Astrocyte (in vitro differentiated cells and primary cell): ENCODE measurements at places on chromosomes 1 and 21.
A peak's percentile ranks its signal among the peaks of the same experiment; 100 is the strongest.

DNA sequence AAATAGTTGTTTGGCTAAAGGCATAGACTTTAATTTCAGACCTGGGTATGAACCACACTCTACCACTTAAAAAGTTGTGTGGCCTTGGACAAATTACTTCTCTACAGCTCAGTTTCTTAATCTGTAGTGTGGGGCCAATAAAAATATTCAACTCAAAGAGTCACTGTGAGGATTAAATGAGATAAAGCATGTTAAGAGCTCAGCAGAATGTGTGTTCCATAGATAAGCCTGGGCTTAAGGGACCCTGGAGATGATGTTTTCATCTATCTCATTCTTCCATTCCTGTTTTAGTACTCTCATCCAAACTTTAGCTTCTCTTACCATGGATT, 17.7 kb downstream of the S100A10 start:
- no peak for DNase-seq

DNA sequence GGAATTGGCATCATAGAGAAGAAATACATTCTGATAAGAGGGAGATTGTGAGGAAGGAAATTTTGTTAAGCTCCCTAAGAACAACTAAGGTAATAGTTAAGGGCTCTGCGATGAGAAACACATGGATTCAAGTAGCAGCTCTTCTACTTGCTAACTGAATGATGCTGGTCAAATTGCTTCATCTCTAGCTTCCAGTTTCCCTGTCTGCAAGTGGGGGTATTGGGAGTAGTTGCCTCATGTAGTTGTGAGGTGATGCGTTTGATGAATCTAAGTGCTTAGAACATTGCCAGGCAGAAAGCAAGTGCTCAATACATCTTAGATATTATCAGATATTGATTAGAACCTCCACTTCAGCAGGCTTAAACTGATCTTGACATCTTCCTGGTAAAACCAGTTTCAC, 84.8 kb downstream of the CD58 start:
- no peak for DNase-seq

DNA sequence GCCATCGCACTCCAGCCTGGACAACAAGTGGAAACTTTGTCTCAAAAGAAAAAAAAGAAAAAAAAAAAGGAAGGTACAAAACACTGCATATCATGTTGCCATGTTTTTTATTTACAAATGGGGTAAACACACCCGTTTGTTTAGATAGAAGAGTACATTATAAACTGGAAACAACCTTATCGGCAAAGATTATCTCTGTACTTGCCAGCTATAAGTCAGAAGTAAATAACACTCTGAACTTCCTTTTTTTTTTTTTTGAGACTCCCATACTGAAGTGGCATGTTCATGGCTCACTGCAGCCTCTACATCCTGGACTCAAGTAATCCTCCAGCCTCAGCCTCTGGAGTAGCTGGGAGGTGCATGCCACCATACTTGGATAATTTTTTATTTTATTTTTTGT, 21.9 kb downstream of the USP48 start:
- DNase-seq = no peak

DNA sequence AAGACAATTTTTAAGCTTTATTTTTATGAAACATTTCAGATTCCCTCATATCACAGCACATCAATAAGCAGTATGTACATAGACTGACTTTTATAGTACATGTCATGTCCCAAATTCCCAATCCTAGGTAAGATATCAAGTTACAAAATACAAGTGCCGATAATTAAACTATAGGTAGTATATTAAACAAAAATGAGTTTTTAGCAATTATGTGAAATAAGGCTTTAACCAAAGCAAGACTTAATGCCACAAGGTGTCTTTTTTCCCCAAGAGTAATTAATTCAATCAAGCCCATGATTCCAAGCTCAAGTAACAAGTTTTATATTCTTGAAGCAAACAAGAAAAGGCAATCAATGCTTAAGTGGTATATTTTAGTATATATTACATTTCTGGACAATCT, 4.9 kb downstream of the EXOC8 start:
- DNase-seq = no peak

DNA sequence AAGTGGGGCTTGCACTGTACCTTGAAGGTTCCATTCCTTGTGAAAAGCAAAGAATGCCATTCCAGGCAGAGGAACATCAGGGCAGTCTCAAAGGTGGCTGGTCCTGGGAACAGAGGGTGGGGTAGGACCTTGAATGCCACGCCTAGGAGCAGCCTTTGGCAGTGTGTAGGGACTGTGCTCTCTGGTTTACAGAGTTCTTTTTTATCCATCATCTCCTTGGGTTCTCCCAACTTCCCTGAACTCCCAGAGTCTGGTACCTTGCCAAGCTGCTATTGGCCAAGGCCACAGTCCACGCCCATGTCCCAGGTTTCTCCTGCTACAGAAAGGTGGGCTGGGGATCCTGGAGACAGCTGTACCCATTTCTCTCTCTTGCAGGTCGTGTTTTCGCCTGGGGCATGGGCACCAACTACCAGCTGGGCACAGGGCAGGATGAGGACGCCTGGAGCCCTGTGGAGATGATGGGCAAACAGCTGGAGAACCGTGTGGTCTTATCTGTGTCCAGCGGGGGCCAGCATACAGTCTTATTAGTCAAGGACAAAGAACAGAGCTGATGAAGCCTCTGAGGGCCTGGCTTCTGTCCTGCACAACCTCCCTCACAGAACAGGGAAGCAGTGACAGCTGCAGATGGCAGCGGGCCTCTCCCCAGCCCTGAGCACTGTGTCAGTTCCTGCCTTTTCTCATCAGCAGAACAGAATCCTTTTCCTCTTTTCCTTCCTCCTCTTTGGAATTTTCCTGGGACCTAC, 15.3 kb upstream of the TRNAU1AP start:
- DNase-seq = no peak

DNA sequence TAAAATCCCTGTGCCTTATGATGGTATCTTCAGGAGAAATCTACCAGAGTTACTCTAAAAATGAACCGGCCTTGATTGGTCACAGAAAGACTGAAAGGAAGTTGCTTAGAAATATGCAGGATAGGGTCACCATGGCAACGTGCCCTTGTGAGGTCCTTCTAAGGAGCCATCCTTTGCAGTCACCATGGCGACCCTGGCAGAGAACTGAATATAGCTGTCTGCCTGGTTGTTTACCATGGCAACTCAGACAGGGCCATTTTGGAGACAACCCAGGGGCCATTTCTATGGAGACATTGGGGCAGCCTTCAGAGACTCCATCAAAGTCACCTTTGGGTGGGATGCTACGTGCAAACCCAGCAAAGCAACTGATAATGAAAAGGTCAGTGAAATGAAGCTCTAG, 43.0 kb downstream of the SNX7 start:
- DNase-seq = peak; percentile 49

DNA sequence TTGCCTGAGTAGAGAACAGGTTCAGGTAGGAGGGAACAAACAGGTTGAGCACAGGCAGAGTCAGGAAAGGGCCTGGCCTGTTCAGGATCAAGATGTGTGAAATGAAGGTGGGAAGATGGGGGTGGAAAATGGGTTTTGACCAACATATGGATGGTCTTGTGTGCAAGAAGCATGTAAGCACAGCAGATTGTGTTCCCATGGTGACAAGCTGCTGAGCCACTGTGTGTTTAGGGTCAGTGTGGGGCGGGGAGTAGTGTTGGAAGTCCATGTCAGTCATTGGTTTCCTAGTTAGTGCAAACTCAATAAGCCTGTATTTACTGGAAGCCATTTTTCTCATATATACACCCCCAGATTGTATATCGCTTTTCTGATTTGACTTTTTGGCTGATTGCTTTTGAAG, 111.9 kb downstream of the CAMTA1 start:
- no peak for DNase-seq

GRCh38 chr1:40530735-40531380, 579 bp upstream of the ZNF684 start:
- no peak for DNase-seq

DNA sequence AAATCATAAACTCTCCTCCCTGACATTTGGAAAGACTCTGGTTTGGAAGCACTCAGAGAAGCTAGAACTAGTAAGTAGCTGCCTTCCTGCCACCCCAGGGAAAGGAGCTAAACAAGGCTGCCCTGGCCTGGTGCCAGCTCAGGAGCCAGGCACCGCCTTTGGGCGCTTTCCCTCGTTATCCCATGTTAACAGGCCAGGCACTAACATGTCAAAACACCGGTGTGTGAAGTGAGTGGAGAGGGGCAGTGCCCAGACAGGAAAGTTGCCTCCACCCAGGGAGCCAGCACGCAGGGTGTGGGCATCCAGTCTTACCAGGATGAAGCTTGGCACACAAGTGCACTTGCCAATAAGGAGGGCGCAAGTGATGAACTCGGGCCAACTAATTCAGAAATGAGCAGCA, 346.8 kb downstream of the RRAGC start:
- no peak for DNase-seq

- no peak for DNase-seq
Observed at GRCh38 chr1:116311756-116312680, 61.0 kb upstream of the ATP1A1 start.

GRCh38 chr1:3249631-3250501, 180.9 kb downstream of the PRDM16 start:
- peak; percentile 20 for DNase-seq
